Activated naive CD4-positive, alpha-beta T cell treated with anti-CD3 and anti-CD28 coated beads, Interleukin-2, amount 50 U/mL, for 16 hours (primary cell): ENCODE measurements at places on chromosomes 5 and 9.

DNA sequence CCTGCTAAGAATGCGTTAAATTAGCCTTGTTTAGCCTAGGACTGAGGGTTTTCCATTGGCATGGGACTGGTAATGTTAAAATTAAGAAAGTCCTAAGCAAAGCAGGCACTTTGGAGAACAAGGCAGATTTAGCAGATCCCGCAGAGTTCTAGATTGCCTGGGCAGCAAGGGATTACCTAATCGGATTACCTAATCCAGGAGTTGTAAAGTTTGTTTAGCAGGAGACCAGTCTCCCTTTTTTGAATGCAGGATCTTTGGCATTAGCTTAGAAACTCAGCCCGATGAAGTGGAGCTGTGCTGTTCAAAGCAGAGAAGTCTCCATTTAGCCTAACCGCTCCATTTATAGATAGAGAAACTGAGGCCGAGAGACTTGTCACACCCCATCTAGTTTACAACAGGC lies 206.0 kb downstream of the DMRT2 start:
- no peak for DNase-seq

- DNase-seq = no peak
Measured at GRCh38 chr5:172429201-172429940, 25.0 kb downstream of the SH3PXD2B start.

DNA sequence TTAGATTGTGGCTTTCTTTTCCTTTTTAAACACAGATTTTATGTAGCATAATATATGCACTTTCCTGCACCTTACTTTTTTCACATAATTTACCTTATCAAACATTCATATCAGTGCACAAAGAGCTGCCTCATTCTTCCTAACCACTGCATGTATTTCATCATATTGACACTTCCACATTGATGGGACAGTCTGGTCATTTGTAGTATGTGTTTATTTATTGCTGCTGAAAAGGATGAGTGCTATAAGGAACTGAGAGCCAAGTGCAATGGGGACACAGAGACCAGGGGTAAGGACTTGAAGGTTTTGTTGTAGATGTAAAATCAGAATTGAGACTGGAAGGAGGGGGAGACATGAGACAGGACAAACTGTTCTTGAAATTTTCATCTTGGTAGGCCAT lies 193.8 kb downstream of the SMARCA2 start:
- DNase-seq = no peak

- no peak for DNase-seq
Measured at GRCh38 chr5:133164759-133165158, 112.9 kb downstream of the HSPA4 start.

DNA sequence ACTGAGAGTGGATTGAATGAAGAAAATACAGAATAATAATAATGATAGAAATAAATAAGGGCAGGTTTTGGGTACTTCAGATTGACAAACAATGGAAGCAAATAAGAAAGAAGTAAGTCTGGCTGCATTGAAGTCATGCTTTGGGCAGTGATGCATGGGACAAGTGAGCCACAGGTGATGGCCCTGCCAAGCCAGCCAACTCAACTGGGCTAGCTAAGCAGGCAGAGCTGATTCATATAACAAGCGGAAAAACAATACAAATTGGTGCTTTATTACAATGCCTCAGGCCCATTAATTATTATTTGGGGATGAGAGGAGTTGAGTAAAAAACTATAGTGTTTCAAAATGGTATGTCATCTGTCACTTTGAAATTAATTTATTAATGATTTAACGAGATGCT lies 502.0 kb downstream of the CDH12 start:
- no peak for DNase-seq

GRCh38 chr9:112530751-112531205 lies 44.2 kb downstream of the KIAA1958 start:
- no peak for DNase-seq

DNA sequence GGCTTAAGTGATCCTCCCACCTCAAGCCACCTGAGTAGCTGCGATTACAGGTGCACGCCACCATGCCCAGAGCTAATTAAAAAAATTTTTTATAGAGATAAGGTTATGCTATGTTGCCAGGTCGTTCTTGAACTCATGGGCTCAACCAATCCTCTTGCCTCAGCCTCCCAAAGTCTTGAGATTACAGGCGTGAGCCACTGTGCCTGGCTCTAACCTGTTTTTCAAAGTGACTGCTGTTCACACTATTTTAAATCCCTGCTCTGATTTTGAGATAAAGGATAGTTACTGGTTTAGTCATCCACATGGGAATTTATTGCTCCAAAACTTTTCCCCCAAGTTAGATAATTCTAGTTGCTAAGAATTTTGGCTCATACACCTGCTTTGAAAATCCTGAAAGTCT lies 48.2 kb upstream of the MTMR12 start:
- no peak for DNase-seq

DNA sequence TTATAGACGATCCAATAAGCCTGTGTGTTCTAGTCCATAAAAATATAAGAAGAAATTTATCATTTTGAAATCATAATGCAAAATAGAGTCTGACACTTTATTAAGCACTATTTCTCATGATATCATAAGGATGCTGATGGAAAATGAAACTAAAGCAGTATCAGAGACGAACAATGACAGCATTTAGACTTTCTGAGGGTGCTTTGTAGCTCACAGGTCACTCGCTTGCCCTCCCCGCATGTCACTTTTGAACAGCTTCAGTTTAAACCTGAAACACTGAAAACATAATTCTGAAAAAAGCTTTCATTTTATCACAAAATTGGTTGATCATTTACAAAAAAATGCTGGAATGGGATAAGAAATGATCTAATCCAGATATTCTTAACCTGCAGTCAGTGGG lies 247.1 kb downstream of the EBF1 start:
- no peak for DNase-seq

DNA sequence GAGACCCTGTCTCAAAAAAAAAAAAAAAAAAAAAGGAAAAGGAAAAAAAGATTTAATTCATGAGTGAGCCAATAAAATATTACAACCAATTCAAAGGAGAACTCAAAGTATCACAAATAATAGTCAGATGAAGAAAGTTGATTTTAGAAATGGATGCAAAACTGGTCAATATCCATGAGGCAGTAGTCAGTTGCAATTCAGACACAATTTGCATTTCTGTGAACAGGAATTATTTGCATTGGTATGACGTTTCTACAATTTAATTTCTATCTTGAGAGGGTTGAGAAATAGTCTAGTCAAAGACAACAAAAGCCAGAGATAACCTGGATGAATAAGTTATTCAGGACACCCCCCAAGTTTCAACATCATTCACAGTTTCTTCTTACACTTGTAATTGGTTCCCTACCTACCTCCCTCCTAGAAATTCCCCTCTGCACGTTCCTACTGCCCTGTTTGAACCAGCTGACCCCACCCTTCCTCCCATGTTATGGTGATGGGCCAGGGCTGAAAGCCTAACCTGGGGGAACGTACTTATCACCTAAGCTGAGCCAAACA lies 28.6 kb upstream of the CDKN2AIPNL start:
- DNase-seq = no peak

DNA sequence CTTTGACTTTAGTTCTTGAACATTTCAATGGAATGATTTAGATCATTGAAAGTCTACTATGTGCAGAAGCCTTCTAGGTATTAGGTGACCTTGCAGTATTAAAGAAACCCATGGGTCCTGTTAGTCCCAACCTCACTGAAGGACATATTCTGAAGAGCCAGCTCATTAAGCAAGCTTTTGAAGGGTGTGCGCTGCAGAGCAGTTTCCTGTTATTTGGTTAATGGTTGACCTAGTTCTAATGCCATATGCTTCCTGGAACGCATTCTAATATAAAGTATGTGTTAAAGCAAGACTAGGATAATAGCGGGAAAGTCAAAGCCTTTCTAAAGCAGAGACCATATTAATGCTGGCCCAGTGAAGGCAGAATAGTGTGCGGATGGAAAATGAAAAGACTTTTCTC lies 20.1 kb downstream of the ZNF462 start:
- no peak for DNase-seq

- no peak for DNase-seq
Measured at GRCh38 chr9:120281665-120282064, 298.3 kb downstream of the CDK5RAP2 start.

- no peak for DNase-seq
Measured at GRCh38 chr9:98502311-98502975, 206.3 kb downstream of the GABBR2 start.

DNA sequence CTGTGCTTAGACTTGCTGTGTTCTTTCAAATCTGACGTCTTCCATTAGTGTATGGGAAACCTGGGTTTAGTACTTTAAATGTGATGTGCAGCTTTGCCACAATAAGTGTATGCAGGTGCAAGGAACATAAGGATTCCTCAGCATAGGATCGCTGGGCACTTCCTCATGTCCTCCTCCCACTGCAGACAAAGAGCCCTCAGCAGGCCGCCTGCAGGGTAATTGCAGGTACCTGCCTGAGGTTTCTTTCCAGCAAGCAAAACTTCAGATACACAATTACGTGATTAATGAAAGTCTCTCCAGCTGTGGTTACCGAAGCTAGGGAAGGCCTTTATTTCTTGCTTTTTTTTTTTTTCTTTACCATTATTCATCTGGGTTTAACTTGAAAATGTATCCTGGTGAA lies 233.1 kb downstream of the RFK start:
- no peak for DNase-seq

- no peak for DNase-seq
Measured at GRCh38 chr5:59321642-59322041, 571.9 kb downstream of the PDE4D start.

DNA sequence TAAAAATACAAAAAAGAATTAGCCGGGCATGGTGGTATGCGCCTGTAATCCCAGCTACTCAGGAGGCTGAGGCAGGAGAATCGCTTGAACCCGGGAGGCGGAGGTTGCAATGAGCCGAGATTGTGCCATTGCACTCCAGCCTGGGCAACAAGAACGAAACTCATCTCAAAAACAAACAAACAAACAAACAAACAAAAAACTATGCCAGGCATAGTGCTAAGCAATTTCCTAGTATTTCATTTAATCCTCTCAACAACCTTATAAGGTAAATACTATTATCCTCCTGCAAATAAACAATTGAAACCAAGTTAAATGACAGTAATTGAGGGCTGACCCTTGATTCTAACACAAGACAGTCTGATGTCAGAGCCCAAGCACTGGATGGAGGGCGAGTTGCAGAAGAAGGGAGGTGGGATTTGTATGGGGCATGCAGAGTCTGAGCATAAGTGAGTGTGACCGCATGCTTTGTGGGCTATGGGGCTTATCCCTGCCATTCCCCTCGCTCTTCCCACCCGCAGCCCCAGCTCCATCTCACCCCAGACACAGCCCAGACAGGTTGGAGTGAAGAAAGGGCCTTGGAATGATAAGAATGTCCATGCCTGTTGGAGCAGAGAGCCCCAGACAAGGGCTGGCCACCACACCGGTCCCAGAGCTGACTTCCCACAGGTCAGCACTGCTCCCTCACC lies 24.3 kb upstream of the RPS14 start:
- no peak for DNase-seq

GRCh38 chr5:156407251-156407650 lies 80.3 kb downstream of the SGCD start:
- no peak for DNase-seq

- DNase-seq = no peak
Measured at GRCh38 chr9:65458465-65458864, 173.5 kb upstream of the FOXD4L5 start.

GRCh38 chr9:114015607-114016006 lies 62.5 kb downstream of the AMBP start:
- DNase-seq = no peak

DNA sequence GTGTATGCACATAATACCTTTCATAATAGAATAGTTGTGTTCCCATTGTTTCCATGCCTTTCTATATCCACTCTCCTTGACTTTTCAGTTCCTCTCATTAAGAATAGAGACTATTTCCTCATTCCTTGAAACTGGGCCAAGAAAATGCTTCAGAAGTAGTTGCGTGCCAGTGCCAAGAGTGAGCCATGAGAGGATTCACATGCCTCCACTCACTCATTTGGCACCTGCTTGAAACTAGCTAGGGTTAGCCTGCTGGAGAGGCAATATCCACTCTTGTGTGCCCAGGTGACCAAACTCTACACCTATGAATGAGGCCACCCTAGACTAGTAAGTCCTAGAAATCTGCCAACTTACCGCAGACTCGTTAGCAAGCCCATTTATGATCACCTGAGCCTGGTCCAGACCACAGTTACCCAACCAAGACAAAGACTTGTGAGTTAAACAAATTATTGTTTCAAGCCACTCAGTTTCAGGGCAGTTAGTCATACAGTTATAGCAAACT lies 276.3 kb downstream of the EPB41L4A start:
- DNase-seq = no peak

DNA sequence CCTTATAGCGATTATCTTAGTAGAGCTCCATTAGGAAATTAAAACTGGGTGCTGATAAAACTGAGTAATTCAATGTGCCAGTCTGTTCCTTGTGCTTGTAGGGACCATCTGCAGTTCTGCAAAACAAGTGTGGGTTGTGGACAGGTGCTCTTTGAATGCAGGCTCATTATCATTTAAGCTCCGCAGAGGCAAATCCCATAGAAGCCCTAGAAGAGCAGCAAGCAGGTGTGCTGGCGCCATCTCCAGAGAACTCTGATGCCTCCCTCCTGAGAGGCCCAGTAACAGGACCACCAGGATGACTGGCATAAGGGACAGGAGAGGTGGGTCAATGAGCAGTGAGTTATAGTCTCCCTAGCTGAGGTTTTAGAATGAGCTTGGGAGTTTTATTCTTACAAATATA lies 1342.4 kb upstream of the DMAC1 start:
- no peak for DNase-seq

GRCh38 chr9:33742519-33742918 lies 52.8 kb upstream of the PRSS3 start:
- DNase-seq = no peak

GRCh38 chr5:108255468-108255867 lies 126.4 kb downstream of the FBXL17 start:
- no peak for DNase-seq
